ENCODE measurements at places on chromosomes 16 and 17. TPM values are rescaled to one million over a fixed set of nuclear protein-coding genes. Genes with fewer than 3 reads are reported as not detected.

GRCh38 chr16:62041401-62041800 lies 5.2 kb upstream of the CDH8 start:
- DNase-seq, result peak; percentile 13

- DNase-seq, result no peak
Observed at GRCh38 chr17:61235827-61236197, 163.8 kb upstream of the TBX2 start.

Gene HEATR9
- not detected for total RNA-seq

- DNase-seq, result no peak
Observed at GRCh38 chr16:86921289-86921688, 342.9 kb downstream of the FOXL1 start.

DNA sequence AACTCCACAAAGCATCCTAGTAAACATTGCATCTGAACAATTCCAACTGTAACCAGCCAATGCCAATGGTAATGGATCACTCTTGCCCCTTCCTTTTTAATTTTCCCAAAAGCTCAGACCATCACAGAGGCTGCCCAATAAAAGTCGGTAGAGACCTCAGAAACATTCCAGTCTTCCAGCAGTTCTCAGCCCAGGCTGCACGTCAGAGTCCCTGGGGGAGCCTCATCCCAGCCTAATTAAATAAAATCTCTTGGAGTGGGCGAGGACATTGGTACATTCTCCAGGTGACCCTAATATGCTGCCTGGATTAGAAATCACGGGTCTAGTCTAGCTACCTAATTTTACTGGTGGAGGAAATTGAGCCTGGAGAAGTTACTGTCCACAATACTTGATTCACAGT lies 117.1 kb upstream of the MYOCD start:
- no peak for DNase-seq

- DNase-seq, result no peak
Observed at GRCh38 chr16:55091213-55091870, 160.7 kb downstream of the IRX5 start.

Gene ATF7IP2
- total RNA-seq, result 19.4 TPM

Gene LDHD
- not detected for total RNA-seq

GRCh38 chr16:11892761-11893160 lies 23.0 kb downstream of the GSPT1 start:
- DNase-seq, result no peak

GRCh38 chr17:77737442-77738265 lies 220.8 kb upstream of the TNRC6C start:
- DNase-seq, result no peak

Gene RRAD
- 0.54 TPM for total RNA-seq
